ENCODE measurements at places on chromosomes 11 and 22.

DNA sequence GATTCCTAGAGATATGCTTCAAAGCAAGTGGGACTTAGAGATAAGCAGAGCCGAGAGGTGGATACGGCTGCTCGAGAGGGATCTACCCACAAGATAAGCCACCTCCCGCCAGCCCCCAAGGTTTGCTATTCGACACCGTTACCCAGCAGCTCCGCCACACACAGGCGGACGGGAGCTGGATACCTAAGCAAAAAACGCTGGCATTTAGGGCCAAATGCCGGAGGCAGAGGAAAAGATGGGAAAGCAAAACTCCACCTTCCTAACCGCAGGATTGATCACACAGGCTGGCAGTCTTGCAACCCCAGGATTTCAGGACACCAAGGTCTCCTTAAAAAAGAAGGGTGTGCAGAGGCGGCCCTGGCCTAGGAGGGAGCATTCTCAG, 709 bp downstream of the FTH1 start:
- no peak for DNase-seq

DNA sequence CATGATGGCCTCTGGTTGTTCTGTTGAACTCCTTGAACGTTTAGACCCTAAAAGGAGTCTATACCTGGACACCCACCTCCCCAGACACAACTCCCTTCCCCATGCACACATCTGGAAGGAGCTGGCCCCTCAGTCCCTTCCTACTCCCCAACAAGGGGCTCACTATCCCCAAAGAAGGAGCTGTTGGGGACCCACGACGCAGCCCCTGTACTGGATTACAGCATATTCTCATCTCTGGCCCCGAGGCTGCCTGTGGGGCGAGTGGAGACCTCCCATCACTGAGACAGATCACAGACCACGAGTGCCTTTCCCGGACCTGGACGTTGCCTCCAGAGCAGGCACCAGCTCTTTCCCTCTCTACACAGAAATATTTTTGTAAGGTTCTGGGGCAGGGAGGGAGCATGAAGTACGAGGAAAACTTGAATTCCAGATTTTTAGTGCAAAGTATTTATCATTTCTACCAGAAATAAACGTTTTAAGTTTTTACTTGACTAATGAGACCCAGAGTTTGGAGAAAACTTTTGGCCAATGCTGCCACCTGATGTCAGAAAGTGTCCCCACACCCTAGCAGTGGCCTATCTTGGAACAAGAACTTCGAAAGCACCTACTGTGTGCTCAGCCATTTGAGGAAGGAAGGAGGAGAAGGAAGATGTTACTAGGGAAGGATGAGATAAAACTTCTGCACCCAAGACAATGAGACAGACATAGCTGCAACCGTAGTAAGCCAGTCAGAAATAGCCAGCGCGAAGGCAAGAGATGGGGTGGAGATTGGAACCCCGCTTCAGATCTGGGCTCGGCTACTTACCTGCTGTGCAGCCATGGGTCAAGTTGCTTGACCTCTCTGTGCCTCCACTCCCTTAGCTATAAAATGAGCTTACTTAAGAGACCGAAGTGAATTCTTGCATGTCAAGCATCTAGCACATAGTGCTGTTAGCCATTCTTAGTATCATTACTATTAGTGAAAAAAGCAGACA, 10.2 kb upstream of the POU2F3 start:
- DNase-seq: no peak

GRCh38 chr22:45263463-45264269, 21.1 kb upstream of the UPK3A start:
- no peak for DNase-seq

DNA sequence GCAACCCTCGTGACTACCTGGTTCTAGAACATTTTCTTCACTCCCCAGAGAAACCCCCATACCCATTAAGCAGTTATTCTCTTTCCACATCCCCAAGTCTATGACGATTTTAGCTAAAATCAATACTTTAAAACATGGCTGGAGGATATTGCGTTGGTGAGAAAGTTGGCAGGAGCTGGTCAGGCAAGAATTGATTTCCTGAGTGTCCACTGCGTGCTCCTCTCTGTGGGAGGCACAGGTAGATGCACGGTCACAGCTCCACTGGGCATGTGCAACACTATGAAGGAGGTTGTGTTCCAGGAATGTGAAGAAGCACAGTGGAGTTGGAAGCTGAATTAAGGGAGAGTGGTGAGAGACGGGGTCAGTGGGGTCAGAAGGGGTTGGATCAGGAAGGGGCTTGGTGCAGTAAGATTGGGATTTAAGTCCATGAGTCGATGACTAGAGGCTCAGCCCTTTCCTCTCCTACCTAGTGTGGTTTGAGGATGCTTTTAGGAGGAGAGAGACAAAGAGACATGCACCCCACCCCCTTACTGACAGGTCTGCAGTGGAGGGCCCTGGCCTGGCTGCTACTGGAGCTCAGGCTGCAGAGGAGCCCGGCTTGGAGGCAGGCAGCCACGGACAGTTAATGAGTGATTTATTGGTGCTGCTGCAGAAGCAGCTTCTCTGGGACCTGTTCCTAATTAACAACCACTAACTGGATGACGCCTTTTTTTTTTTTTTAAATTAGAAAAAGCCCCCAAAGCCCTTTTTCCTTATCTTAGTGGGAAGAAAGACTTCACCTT, 395.6 kb downstream of the TENM4 start:
- no peak for DNase-seq

- no peak for DNase-seq
These were observed 252.0 kb downstream of the BRD1 start for GRCh38 chr22:49575703-49576081.

DNA sequence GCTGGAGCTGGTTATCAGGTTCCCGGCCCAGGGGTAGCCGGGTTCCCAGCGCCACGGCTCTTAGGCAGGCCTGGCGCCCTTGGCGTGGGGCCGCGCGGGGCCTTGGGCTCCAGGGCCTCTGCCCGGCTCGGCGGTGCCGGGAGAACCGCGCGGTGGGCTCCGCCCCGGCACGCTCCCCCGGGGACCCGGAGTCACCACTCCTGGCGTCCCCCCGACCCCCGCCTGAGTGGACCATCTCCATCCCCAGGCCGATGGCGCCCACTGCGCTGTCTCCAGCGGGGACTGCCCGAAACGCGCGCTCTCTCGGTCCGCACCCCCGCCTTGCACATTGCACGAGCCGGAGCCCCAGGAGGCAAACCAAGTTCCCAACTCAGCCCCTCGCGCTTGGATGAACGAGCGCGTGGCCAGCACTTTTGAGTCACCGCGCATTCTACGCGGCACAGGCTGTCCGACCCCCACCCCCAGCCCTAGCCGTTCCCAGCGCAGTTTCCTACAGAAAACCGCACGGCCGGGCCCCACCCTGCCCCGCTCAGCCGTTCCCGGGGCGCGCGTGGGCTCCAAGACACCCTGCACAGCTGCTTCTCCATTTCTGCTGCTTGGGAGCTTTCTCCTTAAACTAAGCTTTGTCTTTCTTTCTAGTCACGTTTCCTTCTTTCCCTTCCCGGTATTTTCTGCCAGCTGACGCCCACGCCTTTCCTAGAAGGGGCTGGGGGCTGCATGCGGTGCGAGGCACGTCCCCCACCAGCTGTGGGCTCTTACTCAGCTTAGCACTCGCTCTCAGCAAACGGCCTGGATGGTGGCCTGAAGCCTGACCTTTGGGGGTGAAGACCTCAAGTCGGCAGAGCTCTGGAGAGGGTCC, 650 bp upstream of the CHID1 start:
- DNase-seq: no peak

- DNase-seq: no peak
These were observed 715.5 kb downstream of the BRD1 start for GRCh38 chr22:49112176-49112575.

DNA sequence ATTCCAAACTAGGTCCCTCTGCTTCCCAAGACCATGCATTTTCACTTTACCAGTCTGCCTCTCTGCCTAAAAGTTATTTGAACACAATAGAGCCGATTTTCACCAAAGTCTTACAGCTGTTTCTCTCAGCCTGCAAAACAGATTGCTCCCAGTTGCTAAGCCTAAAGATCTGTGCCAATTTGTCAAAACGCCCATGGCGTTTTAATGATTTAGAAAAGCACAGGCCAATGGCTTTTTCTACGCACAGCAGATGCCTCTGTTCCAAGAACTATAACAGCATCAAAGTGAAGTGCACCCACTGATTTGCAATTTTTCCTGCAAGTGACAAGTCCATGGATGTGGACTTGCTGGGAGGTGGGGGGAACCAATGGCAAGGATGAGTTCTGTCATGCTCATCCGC, 173.9 kb upstream of the SYN3 start:
- DNase-seq: no peak

GRCh38 chr11:113540416-113541330, 65.5 kb upstream of the DRD2 start:
- DNase-seq: no peak

- no peak for DNase-seq
These were observed 45.8 kb downstream of the MIAT start for GRCh38 chr22:26702906-26703830.

- no peak for DNase-seq
These were observed 276.7 kb upstream of the API5 start for GRCh38 chr11:43035086-43035485.

GRCh38 chr11:60700689-60701468, 1.5 kb downstream of the MS4A8 start:
- no peak for DNase-seq

- DNase-seq: no peak
These were observed 26.1 kb downstream of the B3GAT1 start for GRCh38 chr11:134385774-134386565.

GRCh38 chr22:24402460-24403192, 24.8 kb upstream of the ADORA2A start:
- DNase-seq: no peak

- DNase-seq: no peak
These were observed 22.7 kb upstream of the IL17REL start for GRCh38 chr22:50035131-50035881.

- no peak for DNase-seq
These were observed 30.1 kb upstream of the TNRC6B start for GRCh38 chr22:40147388-40148176.

GRCh38 chr11:102800767-102801166, 2.8 kb upstream of the MMP1 start:
- DNase-seq: no peak

GRCh38 chr11:29518389-29519174, 498.2 kb downstream of the KCNA4 start:
- DNase-seq: no peak

DNA sequence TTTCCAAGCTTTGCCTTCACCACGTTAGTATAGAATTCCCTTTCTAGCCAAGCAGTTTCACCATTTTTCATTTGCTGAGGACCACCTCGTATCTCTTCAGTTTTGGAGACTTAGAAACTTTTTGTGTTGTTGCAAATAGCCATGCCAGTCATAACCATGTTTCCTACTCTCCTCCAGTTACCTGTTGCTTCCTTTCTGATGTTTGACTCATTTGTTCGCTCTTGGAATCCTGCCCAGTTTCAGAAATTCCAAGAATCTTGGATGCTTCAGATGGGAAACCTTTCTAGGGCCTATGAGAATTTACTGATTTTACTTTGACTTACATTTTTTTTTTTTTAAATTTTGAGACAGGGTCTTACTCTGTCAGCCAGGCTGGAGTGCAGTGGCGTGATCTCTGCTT, 65.4 kb downstream of the PPP6R3 start:
- no peak for DNase-seq

DNA sequence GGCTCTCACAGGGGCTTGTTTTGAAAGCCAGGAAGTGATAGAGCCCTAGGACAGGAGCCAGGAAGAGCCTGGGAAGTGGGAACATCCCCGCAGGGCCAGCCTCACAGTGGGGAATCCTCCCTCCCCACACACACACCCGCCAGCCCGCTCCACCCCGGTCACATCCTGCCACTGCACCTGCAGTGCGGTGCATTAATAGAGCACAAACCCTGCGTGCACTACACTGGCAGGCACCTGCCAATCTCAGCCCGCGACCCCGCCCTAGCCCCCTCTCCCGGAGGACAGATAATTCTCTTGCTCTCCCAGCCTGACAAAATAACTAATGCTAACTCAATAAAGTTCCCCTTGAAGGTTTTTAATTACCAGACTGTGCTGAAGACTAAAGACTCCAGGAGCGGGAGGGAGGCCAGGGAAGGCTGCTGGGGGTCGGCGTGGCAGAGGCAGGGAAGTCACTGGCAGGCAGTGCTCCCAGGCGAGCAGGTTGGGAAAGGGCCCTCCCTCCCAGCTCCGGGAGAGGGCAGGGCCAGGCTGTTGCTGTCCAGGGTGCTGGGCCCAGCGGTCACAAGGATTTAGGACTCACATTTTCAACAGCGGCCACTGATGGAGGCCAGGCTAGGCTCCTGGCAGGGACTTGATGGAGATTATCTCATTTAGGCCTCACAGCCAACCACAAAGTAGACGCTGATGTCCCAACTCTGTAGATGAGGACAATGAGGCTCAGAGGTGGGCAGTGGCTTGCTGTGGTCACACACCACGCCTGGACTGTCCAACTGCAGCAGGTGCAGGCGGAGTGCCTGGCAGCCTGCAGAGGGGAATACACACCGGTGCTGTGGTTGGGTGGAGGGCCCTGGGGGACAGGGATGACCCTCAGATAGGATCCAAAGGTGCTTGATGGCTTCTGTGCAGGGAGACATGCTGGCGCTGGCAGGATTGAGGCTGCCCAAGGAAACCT, 23.9 kb upstream of the TCF20 start:
- no peak for DNase-seq

DNA sequence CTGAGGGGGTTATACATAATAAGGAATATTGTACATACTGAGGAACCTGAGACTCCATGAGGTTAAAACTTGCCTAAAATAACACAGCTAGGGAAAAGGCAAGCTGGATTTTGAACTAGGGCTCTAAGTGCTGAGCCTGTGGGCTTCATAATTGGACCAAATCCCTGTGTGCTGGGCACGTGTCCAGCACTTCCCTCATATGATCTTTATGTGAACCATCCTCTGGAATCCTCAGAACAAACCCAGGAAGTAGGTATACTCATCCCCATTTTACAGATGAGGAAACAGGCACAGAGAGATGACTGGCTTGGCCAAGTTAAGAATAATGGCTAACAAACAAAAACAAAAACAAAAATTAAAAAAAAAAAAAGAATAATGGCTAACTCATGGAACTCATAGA, 14.9 kb downstream of the RTN4RL2 start:
- no peak for DNase-seq

DNA sequence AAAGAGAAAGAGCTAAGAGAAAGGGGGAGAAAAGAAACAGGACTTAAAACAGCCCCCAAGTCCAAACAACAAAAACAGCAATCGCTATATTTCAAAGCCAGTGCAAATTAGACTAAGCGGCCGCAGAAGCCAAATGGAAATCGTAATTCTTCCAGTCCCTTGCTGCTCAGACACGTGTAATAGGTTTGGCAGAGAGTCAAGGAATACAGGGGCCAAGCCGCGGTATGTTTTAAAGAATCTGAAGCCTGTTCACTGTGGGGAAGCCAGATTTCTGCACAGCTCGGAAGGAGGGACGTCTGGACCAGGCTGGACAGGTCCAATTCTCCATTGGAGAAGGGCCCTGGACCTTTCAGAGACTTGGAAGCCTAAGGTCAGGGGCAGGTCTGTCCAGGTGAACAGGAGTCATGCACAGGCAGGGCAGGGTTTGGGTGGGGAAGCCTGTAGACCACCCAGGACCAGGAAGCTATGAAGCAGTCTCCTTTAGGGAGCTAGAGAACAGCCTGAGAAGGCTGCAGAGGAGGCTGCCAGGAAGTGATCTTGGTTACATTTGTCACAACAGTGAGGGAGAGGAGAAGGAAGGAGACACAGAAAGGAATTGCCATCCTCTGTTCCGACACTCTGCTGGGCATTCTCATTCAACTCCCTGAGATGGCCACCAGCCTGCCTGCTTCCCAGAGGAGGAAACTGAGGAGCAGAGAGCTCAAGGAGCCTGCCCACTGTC, 265.5 kb upstream of the ISX start:
- DNase-seq: no peak

- DNase-seq: no peak
These were observed 57.0 kb upstream of the PTH start for GRCh38 chr11:13552784-13553183.

- no peak for DNase-seq
These were observed 329.5 kb downstream of the OPCML start for GRCh38 chr11:133202816-133203215.

- DNase-seq: no peak
These were observed 28.2 kb downstream of the MYH9 start for GRCh38 chr22:36359470-36359996.
